Skin of body (tissue), 3 donors: ENCODE measurements at places on chromosomes 3 and 15. TPM values are rescaled to one million over a fixed set of nuclear protein-coding genes. Genes with fewer than 3 reads are reported as not detected.

DNA sequence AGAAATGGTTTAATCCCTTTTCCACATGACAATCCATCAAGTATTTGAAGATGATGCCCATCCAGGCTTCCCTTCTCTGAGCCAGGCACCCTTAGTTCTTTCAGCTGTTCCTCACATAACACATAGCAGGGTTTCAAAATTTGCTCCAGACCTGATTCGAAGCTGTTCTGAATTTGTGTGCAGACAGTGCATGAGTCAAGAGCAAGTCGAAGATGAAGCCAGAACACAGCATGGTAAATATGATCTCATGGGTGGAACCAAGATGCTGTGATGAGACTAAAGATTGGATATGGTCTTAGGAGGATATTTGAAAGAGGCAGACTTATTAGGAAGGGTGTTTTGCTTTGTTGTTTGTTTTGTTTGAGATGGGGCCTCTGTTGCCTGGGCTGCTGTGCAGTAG lies 32.6 kb upstream of the PDE8A start:
- no peak for DNase-seq

DNA sequence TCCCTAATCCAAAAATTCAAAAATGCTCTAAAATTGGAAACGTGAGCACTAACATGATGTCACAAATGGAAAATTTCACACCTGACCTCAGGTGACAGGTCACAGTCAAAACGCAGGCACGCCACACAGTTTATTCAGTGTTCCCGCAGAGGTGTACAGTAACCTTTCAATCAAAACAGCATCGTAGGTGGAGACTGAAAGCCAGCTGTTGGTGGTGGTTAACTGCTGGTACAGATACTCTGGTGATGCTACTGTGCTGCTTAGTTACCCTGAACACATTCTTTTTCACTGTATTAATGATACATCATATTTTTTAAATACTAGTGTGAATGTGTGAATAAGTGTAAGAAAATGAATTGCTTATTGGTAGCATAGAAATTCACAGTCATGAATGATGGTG lies 23.8 kb downstream of the RAB11A start:
- DNase-seq, result no peak

GRCh38 chr3:153599685-153600084 lies 437.7 kb downstream of the RAP2B start:
- no peak for DNase-seq

- no peak for DNase-seq
Measured at GRCh38 chr3:9214185-9214584, 35.3 kb downstream of the SRGAP3 start.

- no peak for DNase-seq
Measured at GRCh38 chr15:97652041-97652440, 308.5 kb upstream of the ARRDC4 start.

The IDH2 gene
- 77.6 TPM for total RNA-seq

The SYNPR gene
- total RNA-seq, result 0.20 TPM

- no peak for DNase-seq
Measured at GRCh38 chr3:8529738-8530525, 28.3 kb downstream of the LMCD1 start.

The HACD2 gene
- 37.1 TPM for total RNA-seq

The FOXL2 gene
- 0.30 TPM for total RNA-seq

DNA sequence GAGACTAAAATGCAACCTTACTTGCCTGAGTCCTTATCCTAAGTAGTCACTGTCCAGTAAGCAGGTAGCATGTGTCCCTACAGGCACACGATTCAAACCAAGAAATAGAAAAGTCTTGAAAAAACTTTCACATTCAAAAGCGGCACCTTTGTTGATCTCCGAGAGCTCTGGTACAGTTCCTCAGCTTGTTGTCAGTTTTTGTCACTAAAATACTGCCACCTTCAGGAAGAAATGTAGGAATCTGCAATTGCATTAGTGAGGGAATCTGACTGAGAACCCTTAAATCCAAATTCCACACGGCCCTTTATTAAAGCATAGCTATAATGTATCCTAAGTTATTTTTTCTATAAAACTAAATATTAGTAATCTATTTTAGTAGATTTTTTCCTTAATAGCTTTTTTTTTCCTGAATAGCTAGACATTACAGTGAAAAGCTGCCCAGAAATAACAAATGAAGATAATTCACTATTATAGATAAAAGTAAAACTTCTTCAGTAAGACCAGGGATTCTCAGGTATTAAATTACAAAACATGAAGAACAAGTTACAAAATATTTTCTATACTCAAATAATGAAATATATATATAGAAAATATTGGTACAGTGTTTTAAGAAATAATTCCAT lies 44.0 kb downstream of the CCDC54 start:
- DNase-seq, result peak; percentile 52

DNA sequence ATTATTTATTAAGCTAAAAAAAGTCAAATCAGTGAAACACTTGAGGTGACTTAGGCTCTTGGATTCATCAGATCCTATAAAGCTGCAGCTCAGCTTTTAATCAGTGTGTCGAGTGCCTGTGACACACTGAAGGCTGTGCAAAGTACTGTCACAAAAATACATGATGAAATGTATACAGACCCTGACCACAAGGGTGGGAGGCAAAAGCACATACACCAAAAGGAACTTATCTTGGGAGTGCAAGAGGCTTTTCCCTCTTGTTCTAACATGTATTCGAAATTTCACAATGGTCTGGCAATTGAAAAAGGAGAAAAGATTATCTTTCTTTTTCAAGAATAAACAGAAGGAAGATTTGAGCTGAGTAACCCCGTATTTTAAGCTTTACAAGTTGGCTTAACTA lies 35.9 kb downstream of the VGLL4 start:
- DNase-seq, result no peak

GRCh38 chr3:64158334-64158733 lies 66.9 kb downstream of the PRICKLE2 start:
- no peak for DNase-seq

The RAD51 gene
- total RNA-seq, result 3.7 TPM

DNA sequence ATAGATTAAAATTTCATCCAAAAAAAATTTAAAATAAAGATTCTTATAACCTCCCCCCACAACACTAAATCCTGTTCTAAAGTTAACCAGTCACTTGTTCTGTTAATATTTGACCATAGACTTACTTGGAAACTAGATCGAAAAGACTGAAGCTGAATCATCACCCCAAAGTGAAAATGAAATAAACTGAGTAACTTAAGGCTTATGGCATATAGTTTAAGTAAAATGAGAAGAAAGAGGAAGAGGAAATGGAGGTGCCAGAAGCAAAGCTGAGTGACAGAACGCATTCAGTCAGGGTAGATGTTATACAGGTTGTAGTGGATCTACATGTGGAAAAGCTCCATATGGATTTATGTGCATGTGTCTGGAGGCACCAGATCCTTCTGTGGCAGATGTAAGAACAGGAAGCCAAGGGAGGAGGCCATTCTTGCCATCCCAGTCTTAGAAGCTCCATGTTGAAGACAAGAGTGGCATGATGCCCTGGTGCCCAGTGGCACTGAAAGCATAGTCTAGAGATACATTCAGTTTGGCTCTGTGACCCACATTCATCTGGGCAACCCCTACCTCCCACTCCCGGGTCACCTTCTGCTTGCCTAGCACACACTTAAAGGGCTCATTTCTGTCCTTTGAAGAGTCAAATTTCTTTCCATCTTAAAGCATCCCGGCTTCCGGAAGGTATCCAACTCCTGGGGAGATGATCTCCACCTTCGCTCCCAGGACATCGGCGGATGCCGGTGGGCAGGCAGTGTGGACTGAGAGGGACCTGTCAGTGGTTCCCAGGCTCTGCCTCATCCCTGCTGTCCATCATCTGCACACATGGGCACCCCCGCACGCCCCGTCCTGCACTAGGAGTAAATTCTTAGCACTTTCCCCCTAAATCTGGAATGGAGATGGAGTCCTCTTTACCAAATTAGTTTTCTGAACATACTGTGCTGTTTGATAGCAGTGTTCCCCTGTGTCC lies 90.8 kb downstream of the NEO1 start:
- no peak for DNase-seq
